Prostate gland (tissue), 2 donors: ENCODE measurements at places on chromosomes 16 and 17. TPM values are rescaled to one million over a fixed set of nuclear protein-coding genes. Genes with fewer than 3 reads are reported as not detected.

DNA sequence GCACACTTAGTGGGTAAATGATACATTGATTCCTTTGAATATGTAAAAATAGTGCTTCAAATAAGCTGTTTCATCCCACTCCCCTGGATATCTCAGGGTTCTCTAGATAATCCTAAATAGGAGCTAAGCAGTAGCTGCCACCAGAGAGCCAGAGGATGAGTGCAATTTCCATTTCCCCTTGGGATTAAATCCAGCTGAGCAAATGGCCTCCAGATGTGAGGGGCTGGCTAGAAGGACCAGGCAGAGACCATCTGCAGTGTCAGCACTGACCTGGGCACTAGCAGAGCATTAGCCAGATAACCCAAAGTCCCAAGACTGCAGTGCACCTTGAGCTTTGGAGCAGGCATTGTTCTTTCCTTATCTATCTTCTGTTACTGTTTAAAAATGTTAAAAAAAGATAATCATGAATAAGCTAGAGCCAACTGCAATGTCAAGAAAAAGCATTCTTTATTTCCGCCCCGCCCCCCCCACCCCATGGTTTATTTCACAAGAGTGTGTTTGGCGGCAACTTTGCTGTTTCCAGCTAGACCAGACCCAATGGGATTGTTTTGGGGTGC, 19.5 kb downstream of the GPR179 start:
- no peak overlapping the region for H3K27ac ChIP-seq
- H3K36me3 ChIP-seq, result no peaks in the 10 kb centered on the region
- no peaks in the 10 kb centered on the region for H3K4me1 ChIP-seq
- no peak overlapping the region for H3K4me3 ChIP-seq
- no peaks in the 10 kb centered on the region for H3K27me3 ChIP-seq

Gene CDH13
- total RNA-seq, result 23.0 TPM

DNA sequence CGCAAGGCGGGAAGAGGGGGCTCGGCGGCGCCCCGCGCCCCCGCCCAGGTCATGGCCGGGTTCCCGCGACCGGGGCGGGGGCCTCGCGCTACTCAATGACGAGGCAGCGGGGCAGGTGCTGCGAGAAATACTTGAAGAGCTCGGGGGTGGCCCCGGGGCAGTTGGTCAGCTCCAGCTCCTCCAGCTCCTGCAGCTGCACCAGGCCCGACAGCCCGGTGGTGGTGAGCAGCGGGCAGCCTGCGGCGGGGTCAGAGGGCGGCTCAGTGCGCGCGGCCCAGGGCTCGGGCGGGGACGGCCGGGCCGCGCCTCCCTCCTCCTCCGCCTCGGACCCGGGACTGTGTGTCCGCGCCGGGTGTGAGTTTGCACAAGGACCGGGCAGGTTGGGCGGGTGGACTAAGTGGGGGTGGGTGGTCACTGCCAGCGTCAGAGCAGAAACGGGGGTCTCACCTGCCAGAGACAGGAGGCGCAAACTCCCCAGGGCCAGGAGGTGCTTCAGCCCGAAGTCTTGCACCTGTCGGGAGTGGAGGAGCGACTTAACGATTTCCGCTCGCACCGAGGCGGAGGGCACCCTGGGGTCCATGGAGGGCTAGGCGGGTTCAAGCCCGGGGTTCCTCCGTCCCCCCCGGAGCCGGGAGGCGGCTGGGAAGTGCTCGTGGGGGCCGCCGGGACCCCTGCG, 4.1 kb upstream of the WDR24 start:
- H3K4me1 ChIP-seq, result peaks cover 11% of the 10 kb centered on the region
- DNase-seq, result no peak
- peak overlapping the region; percentile 8 for H3K4me3 ChIP-seq
- no peak overlapping the region for H3K27ac ChIP-seq

DNA sequence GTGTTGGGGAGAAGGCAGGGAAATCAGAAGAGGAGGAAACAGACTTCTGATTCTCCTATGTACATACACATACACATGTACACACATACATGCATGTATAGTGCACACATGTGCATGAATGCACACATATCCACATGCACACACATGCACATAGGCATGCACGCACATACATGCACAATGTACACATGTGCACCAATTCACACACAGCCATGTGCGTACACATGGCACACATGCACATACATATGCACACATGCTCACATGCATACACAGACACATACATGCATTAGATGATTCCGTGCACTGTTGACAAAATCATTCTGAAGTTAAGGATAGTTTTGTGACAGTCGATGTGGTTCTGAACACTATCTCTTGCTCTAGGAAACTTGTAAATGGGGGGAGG, 214.0 kb upstream of the CDH13 start:
- no peak for DNase-seq
- no peaks in the 10 kb centered on the region for H3K4me1 ChIP-seq
- no peak overlapping the region for H3K27ac ChIP-seq

- no peaks in the 10 kb centered on the region for H3K27me3 ChIP-seq
- H3K27ac ChIP-seq, result peak overlapping the region; percentile 5
- DNase-seq, result peak; percentile 80
- peaks cover 2% of the 10 kb centered on the region for H3K4me1 ChIP-seq
These were observed 28.4 kb upstream of the TMC5 start for GRCh38 chr16:19389246-19389645.

GRCh38 chr16:53417011-53417410, 17.3 kb upstream of the RBL2 start:
- no peak overlapping the region for H3K27ac ChIP-seq
- DNase-seq, result no peak
- no peaks in the 10 kb centered on the region for H3K36me3 ChIP-seq
- no peaks in the 10 kb centered on the region for H3K4me1 ChIP-seq
- H3K4me3 ChIP-seq, result no peak overlapping the region
- H3K27me3 ChIP-seq, result no peaks in the 10 kb centered on the region

GRCh38 chr16:9703731-9704130, 478.5 kb downstream of the GRIN2A start:
- H3K4me3 ChIP-seq, result no peak overlapping the region
- DNase-seq, result no peak
- H3K27ac ChIP-seq, result no peak overlapping the region
- H3K36me3 ChIP-seq, result no peaks in the 10 kb centered on the region
- no peaks in the 10 kb centered on the region for H3K27me3 ChIP-seq
